ENCODE measurements at places on chromosomes 5 and 9.
A peak's percentile ranks its signal among the peaks of the same experiment; 100 is the strongest.

DNA sequence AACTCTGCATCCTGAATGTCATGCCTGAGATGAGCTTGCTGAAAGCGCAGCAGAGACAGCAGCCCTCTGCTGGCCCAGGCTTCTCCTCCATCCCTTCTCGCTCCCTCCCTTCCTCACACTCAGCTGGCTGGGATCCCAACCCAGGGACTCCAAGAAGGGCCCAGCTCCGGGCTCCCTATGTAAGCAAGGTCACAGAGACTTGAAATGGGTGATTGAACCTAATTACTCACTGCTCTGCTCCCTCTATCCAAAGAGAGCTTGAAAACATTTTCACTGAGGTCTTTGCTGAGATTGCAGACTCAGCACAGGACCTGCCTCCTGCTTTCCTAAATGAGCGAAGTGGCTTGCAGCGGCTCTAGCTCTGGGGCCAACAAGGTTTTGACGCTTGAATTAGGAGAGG is 42.8 kb downstream of the RAPGEF1 start:
- no peak for DNase-seq

GRCh38 chr5:61277781-61278180 is 54.3 kb upstream of the ZSWIM6 start:
- DNase-seq, result no peak

DNA sequence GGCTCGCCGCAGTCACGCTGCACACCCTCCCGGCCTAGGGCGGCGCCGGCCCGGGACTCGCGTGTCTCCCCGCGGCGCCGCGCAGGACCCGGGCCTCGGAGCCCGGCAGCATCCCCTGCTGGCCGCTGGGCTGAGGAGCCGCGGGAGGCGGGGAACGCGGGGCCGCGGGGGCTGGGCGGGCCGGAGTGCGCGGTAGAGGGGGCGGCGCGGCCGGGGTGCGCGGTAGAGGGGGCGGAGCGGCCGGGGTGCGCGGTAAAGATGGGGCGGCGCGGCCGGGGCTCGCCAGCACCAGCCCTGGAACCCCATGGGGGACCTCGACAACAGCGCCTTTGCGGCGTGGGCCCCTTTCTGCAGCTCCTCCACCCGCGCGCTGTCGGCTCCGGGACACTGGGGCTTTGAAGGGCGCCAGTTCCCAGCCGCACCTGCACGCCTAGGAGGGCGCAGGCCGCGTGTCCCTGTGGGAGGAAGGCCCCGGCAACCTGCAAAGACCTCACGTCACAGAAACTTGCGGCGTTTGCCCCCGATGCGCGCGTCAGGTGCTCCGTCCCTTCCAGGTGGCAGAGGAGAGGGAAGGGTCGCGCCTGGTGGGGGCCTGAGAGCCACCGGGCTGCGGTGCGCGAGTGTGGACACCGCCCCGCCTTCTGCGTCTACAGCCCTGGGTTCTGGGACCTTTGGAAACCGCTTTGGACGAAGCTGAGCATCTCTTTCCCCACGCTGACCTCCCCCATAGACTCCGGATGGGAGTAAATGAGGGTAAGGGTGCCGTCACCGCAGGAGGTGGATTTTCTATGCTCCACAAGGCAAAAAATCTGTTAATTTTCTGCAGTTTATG is 49.6 kb downstream of the NSUN2 start:
- DNase-seq, result peak; percentile 11

DNA sequence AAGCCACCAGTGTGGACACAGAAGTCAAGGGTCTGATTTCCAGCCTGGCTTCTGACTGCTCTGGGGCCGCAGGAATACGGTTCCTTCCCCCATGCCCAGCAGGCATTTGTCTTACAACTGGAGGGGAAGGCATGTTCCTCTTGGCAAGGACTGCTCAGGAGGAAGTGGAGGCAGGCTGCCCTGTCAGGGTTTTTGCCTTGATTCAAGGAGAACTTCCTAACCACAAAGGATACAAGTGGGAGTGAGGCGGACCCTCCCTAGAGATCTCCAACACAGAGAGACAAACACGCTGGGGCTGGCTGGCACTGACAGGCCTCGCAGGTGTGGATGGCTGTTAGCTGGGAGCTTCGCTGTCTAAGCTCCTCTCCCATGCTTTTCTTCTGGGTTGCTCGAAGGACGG is 19.1 kb downstream of the TGFBI start:
- DNase-seq, result no peak

All from activated CD4-positive, alpha-beta T cell treated with anti-CD3 and anti-CD28 coated beads, Interleukin-2, amount 10 ng/mL, durations not matched to agents 7 days and 5 days (primary cell).